NCI-H2171 (cell line): ENCODE measurements at places on chromosomes 7 and 10.

- DNase-seq: no peak
Measured at GRCh38 chr7:116162254-116162653, 48.1 kb upstream of the TES start.

- no peak for DNase-seq
Measured at GRCh38 chr7:152520861-152521302, 85.1 kb upstream of the KMT2C start.

DNA sequence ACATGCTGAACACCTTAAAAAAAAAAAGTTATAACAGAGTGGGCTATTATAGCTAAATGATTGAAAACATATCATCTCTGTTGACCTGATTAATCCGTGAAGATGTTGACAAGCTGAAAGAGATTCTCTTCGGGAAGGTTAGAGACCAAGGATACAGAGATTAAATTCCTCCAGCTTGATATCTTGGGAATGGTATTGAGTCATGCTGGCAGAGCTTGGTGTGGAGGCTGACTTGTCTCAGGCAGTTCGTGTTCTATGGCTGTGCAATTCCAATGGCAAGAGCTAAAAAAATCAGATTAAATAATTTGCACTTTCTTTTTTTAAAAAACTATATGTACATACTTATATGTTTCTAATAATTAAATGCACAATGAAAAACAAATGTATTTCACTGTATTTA, 24.9 kb upstream of the CACNA2D1 start:
- DNase-seq: no peak

- DNase-seq: no peak
Measured at GRCh38 chr10:22657566-22658225, 56.7 kb downstream of the PIP4K2A start.

DNA sequence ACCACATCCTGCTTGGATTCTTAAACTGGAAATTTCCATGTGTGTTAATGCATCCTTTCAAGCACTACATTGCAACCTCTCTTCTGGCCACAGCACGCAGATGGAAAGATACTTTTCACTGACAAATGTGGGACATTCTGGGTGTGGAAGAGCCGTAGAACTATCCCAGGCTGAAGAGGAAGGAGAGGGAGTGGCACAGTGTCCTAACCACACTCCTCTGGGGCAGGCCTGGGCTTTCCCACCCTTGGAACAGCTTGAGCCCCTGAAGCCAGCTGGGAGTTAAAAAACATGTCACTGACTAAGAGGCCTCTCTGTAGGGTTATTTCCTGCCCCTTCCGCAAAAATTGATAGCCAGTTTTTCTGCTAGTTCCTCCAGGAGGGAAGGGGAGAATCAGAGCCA, 34.0 kb upstream of the DNMBP start:
- DNase-seq: no peak

GRCh38 chr7:105782391-105783042, 93.9 kb downstream of the ATXN7L1 start:
- no peak for DNase-seq

DNA sequence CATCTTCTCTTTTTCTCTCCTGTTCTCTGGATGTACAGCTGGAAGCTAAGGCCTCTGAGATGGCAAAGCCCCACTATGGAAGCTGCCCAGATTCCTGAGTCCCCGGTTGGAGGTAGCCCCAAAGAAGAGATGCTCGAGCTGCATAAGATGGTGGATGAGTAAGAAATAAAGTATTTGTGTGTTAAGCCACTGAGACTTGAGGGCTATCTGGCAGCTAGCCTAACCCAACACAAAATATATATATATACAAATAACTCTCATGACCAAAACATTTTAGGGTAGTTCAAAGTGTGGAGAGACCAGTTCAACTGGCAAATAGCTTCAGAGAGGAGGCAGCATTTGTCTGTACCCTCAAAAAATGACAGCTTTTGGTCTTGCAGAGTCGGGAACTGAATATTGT, 72.4 kb upstream of the PDE1C start:
- no peak for DNase-seq

GRCh38 chr10:31070691-31071090, 39.0 kb upstream of the ZNF438 start:
- DNase-seq: no peak

- no peak for DNase-seq
Measured at GRCh38 chr7:69243016-69243415, 355.3 kb upstream of the AUTS2 start.
